Panc1 (cell line): ENCODE measurements at places on chromosomes 3 and 15. TPM values are rescaled to one million over a fixed set of nuclear protein-coding genes. Genes with fewer than 3 reads are reported as not detected.

DNA sequence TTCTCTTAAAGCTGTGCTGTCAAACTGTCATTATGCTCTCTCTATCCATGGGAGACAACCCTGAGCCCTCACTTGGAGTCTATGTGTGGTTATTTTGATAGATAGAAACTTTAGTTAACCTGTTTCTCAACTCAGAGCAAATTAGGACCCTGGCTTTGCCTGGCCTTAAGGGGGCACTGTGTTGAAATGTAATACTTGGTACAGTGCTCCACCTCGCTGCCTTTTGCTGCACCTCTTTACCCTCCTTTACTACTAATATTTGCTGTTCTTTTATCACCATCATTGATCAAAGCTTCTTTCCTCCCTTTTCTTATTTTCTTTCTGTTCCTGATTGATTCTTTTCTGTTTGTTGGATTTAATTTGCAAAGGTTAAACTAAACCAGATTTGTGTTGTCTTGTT, 34.3 kb downstream of the STT3B start:
- no peak for DNase-seq

DNA sequence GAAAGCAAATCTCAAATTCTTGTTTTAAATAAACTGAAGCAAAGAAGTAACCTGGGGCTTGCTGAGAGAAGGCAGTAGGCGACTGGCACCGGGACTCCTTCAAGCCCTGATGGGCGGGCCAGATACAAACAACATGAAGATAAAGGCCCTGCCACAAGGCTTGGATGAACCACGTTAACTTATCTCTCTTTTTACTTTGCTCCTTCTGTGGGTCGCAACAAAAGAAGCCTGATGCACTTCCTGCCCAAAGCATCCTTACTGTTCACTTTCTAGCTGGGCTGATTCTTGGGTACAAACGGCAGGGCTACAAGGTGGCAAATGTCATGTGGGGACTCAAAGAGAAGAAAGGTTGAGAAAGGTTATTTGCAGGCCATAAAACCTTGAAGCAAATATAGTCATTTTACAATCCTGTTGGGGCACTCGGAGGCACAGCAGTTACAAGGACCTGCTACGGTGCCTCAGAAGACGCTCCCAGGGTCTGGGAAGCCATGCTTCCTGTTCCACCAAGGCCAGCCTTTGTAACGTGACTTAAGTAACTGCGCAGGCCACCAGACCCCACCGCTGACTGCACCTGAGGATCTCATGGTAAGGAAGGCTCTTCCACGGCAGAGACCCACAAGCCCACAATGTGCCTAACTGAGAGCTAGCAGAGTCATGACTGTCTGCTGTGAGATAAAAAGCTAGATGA, 71.1 kb downstream of the CHSY1 start:
- no peak for DNase-seq

DNA sequence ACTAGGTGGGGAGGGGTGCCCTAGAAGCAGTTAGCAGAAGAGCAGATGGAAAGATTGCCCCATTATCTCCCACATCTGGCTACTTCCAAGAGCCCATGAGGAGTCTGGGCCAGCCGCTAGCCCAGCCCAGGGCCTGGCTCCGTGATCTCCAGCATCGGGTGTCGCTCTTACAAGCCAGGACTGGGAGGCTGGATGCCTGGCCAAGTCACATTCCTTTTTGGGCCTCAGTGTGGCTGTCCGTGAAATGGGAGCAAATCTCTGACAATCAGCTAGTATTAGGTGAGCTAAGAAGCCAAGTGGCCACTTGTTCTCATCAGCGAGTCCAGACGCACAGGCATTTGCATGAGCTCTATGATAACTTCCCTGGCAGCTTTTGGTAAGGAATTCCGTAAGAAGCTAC, 23.3 kb upstream of the DOCK3 start:
- DNase-seq: no peak

Gene MINAR1
- total RNA-seq: 0.62 TPM

DNA sequence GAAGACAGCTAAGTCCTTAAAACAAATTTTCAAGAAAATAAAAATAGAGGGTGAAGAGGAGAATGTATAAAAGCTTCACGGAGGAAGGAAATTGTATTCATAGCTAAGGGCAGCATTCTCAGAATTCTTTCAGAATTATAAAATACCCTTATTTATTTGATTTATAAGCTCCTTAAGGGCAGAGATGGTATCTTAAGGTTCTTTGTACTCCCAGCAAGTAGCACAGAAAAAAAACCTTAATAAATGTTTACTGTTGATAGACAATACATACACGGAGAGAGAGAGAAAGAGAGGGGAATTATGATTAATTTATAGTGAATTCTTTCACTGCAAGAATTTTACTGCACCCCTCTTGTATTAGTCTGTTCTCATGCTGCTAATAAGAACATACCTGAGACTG, 375.6 kb upstream of the CCDC54 start:
- no peak for DNase-seq

GRCh38 chr3:83567935-83568334, 1390.9 kb upstream of the CADM2 start:
- no peak for DNase-seq

Gene CCR9
- not detected for total RNA-seq

DNA sequence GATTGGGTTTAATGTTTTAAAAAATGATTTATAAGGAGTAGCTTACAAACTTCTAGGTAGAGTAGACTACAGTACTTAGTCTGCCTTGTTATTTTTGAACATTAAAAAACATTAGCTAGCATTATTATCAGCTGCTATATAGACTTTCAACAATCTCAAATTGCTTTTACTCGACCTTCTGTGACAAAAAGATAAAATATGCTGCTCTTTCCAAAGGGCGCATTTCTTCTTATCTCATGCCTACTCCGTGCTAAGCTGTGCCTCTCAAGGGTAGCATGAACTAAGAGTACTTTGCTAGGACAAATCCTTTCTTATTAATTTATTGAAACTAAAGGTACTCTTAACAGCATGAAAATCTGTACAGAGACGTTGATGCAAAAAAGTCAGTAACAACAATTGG, 71.3 kb downstream of the SPRED1 start:
- no peak for DNase-seq

DNA sequence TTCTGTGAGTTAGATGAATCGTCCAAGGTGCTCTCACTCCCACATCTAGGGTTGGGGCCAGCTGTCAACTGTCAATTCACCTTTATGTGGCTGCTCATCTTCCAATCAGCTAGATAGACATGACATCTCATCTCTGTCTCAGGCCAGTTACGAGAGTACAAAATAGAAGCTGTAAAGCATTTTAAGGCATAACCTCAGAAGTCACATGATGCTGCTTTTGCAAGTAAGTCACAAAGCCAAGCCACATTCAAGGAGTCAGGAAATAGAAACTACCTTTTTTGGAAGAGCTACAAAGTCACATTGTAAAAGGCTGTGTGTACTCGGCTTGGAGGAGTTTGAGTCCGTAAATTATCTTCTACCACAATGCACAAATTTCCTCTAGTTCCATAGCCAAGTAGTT, 5.1 kb upstream of the CCR1 start:
- DNase-seq: no peak

- no peak for DNase-seq
Measured at GRCh38 chr3:131797776-131798175, 237.0 kb downstream of the CPNE4 start.

- DNase-seq: no peak
Measured at GRCh38 chr3:114856835-114857234, 290.3 kb downstream of the ZBTB20 start.

- no peak for DNase-seq
Measured at GRCh38 chr15:57439128-57440027, 63.1 kb downstream of the CGNL1 start.

DNA sequence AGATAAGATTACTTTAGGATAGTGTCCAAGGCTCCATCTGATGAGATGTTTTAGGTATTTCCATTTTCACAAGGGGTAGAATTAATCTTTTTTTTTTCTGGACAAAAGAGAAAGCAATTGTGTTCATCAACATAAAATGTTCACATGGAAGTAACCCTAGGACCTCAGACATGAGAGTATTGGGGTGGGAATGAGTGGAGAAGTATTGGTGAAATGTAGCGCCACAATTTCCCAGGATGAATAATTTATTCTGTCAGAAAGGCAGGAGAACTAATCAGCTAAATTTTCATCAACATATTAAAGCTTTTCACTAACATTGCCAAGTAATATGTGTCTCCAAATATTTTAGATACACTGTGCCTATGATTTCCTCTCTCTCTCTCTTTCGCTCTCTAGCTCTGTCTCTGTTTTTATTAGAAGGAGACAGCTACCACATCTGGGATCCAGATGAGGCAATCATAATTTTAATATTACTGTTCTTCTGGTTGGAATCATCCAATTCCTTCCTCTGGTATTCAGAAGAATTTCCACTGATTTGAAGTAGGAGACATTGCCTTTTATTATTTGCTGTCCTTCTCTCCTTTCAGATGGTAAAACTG, 21.6 kb upstream of the ZNF280D start:
- DNase-seq: no peak
